ENCODE measurements at places on chromosomes 7 and 10. TPM values are rescaled to one million over a fixed set of nuclear protein-coding genes. Genes with fewer than 3 reads are reported as not detected.

Gene MINDY4
- total RNA-seq = 6.8 TPM

Gene RARRES2
- 0.17 TPM for total RNA-seq

Gene ZNF316
- 24.5 TPM for total RNA-seq

Gene MLXIPL
- total RNA-seq = not detected

Gene TMEM130
- not detected for total RNA-seq

Gene KIFBP
- 27.3 TPM for total RNA-seq

Gene LLCFC1
- total RNA-seq = not detected

Gene TAS2R5
- total RNA-seq = 3.5 TPM

Gene CPA4
- 107 TPM for total RNA-seq

Gene FAM25C
- total RNA-seq = not detected

Gene TRIM74
- 0.51 TPM for total RNA-seq

Gene PON3
- 0.50 TPM for total RNA-seq

Gene KLF6
- 267 TPM for total RNA-seq

Gene PON1
- total RNA-seq = not detected

Gene SFTPA2
- not detected for total RNA-seq

Gene TDRD1
- not detected for total RNA-seq

Gene PDK4
- total RNA-seq = 1.8 TPM

Gene TLX1
- total RNA-seq = not detected

Gene FZD8
- total RNA-seq = 21.2 TPM

Gene IFRD1
- 76.2 TPM for total RNA-seq

Gene RBP4
- not detected for total RNA-seq

Gene GPR146
- total RNA-seq = 0.17 TPM

Gene METTL27
- total RNA-seq = 13.0 TPM

Gene PTCD1
- total RNA-seq = 5.7 TPM

Gene STAG3
- total RNA-seq = 0.33 TPM

Gene GIMAP5
- total RNA-seq = not detected

Gene IFIT1B
- total RNA-seq = not detected

Gene PLEKHS1
- 0.17 TPM for total RNA-seq

Gene FAM20C
- total RNA-seq = 48.5 TPM

Gene TSPAN33
- 1.9 TPM for total RNA-seq

Gene IL15RA
- 2.2 TPM for total RNA-seq

Gene GRID2IP
- not detected for total RNA-seq

Gene AKR1C3
- 18.8 TPM for total RNA-seq

Gene NPTX2
- total RNA-seq = 3.0 TPM

Gene C7orf57
- total RNA-seq = 2.6 TPM

Gene GARIN1A
- 1.2 TPM for total RNA-seq

Gene C7orf25
- total RNA-seq = 8.2 TPM

Gene LDB1
- total RNA-seq = 54.3 TPM

Gene FKBP14
- 56.6 TPM for total RNA-seq

Gene UNC5B
- 15.0 TPM for total RNA-seq

Gene GIMAP8
- total RNA-seq = not detected

Gene NACAD
- 0.17 TPM for total RNA-seq

Gene TAS2R4
- total RNA-seq = 1.6 TPM

Gene KAZALD1
- total RNA-seq = 1.5 TPM

Gene CALML3
- total RNA-seq = 704 TPM

Gene HPSE2
- total RNA-seq = not detected

Gene CLRN3
- total RNA-seq = not detected

Gene RGR
- total RNA-seq = not detected

Gene NRCAM
- 48.6 TPM for total RNA-seq

Gene TCAF1
- 29.2 TPM for total RNA-seq

Gene PIK3CG
- not detected for total RNA-seq

Gene TFEC
- total RNA-seq = 0.17 TPM

Gene NKX2-3
- not detected for total RNA-seq

Gene SFMBT2
- total RNA-seq = 1.1 TPM

Gene NYAP1
- 0.33 TPM for total RNA-seq
